Naive thymus-derived CD8-positive, alpha-beta T cell (primary cell): ENCODE measurements at places on chromosomes 6 and 20. TPM values are rescaled to one million over a fixed set of nuclear protein-coding genes. Genes with fewer than 3 reads are reported as not detected.

Gene CST2
- polyA plus RNA-seq = not detected

Gene SLC25A27
- polyA plus RNA-seq = not detected

Gene TSPO2
- not detected for polyA plus RNA-seq

Gene SLC13A3
- not detected for polyA plus RNA-seq

Gene ULBP3
- polyA plus RNA-seq = 1.3 TPM

Gene FNDC11
- polyA plus RNA-seq = not detected

Gene TP53TG5
- 0.42 TPM for polyA plus RNA-seq

Gene SNAP25
- not detected for polyA plus RNA-seq

Gene ZNF311
- polyA plus RNA-seq = 0.05 TPM

Gene FOXF2
- polyA plus RNA-seq = not detected

Gene C6orf118
- polyA plus RNA-seq = not detected

Gene TRERF1
- 5.4 TPM for polyA plus RNA-seq

Gene SLC12A5
- not detected for polyA plus RNA-seq

Gene LRRC73
- polyA plus RNA-seq = not detected

Gene ATG5
- polyA plus RNA-seq = 27.8 TPM

Gene SIRPD
- not detected for polyA plus RNA-seq
